Activated T-helper 1 cell treated with anti-CD3 and anti-CD28 coated beads, Interleukin-12 subunit alpha, Interleukin-12 subunit beta, Interleukin-2, Interleukin-4 antibody, amounts not matched to agents 30 ng/mL and 10 ng/mL and 1 ng/mL, durations not matched to agents 14 hours and 24 hours and 36 hours (primary cell): ENCODE measurements at places on chromosomes 2 and 18. TPM values are rescaled to one million over a fixed set of nuclear protein-coding genes. Genes with fewer than 3 reads are reported as not detected.
A peak's percentile ranks its signal among the peaks of the same experiment; 100 is the strongest.

- DNase-seq = no peak
These were observed 185.8 kb upstream of the PIK3C3 start for GRCh38 chr18:41769265-41769664.

The CDH2 gene
- total RNA-seq = 0.10 and 0.16 TPM in 2 replicates

The IL1A gene
- total RNA-seq = 7.5 and 7.8 TPM in 2 replicates

The CRYGD gene
- not detected in 2 replicates for total RNA-seq

The CHMP3 gene
- total RNA-seq = 27.7 and 27.9 TPM in 2 replicates

The CDH19 gene
- not detected in 2 replicates for total RNA-seq

The FKBP7 gene
- 2.9 and 4.5 TPM in 2 replicates for total RNA-seq

- DNase-seq = no peak
These were observed 565.5 kb downstream of the CCDC85A start for GRCh38 chr2:56749152-56749752.

DNA sequence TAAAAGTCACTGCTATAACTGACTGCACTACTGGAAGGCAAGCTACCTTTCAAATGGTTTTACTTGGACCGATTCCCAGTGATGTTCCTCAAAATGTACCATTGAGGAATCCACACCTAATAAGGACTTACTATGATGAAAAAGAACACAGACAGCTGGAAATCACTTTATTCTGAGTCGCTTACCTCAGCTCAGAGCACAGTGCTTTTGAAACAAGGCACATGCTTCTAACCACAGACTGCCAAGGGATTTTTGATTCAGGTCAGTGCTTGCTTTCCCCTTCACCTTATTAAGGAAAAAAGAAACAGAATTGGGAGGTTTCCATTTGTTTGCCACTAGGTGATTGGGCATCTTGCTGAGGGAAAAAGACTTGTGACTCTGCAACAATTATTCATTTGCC, 707.5 kb upstream of the FSHR start:
- no peak for DNase-seq

The TMEFF2 gene
- total RNA-seq = not detected in 2 replicates

DNA sequence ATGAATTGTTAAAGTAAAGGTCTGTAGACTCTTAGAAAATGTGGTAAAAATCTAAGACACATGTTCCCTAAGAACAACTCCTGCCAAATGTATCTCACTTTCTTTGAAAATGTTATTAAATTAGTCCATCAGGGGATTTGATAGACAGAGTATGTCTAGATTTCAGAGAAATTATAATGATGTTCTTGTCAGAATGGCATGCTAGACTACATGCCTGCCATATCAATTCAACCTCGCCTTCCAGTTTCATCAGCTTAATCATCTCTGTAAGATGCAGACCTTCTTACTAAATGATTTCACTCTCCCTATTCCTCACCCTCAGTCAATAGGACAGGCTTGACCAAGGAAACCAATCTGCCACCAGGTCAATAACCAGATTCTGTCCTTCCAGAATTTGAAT, 368.4 kb downstream of the TXNL1 start:
- no peak for DNase-seq

GRCh38 chr2:46392561-46393346, 86.6 kb upstream of the TMEM247 start:
- DNase-seq = no peak

- DNase-seq = no peak
These were observed 784.8 kb upstream of the KLHL29 start for GRCh38 chr2:22600156-22600555.

GRCh38 chr2:25559148-25559547, 114.2 kb downstream of the DTNB start:
- DNase-seq = no peak

DNA sequence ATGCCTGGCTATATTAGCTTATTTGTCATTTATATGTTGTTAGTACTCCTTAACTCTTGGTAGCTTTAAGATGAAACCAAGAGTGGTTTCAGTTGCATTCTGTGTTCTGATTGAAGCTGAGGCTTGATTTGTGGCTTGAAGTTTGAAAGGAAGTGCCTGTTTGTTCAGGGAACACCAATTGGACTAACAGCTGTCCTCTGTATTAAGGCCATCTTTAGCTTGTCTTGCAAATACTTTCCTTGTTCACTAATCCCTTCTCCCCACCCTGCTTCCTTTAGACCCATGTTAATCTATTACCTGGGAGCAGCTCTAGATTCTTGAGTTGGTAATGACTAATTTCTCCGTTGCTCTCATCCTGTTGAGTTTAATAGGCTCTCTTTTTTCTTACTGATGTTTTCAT, 13.4 kb downstream of the ITGA6 start:
- DNase-seq = no peak

The XPO1 gene
- 213 and 215 TPM in 2 replicates for total RNA-seq

- DNase-seq = no peak
These were observed 82.6 kb downstream of the ZNF532 start for GRCh38 chr18:58947136-58947732.

DNA sequence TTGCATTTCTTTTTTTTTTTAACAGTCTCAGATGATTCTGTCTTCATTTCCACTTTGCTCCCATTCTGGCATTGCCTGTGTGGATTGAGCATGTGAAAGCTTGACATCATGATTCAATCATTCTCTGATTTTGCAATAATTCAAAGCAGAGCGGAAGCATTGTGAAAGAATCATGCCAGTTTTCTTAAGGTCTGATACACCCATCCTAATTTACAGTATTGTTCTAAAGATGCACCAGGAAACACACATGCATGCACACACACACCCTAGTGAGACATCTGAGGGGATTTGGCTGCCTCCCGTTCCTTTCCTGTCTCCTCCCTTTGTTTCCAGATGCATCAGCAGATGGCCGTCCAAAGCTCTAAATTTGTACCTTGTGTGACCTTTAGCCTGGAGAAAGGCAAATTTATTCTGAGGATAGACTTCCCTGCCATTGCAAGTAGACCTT, 97.3 kb downstream of the FMNL2 start:
- DNase-seq = no peak

GRCh38 chr2:231939022-231939421, 12.8 kb upstream of the NPPC start:
- DNase-seq = no peak

GRCh38 chr18:73381699-73382036, 513.9 kb upstream of the NETO1 start:
- no peak for DNase-seq

GRCh38 chr2:70974592-70974991, 3.8 kb upstream of the ANKRD53 start:
- no peak for DNase-seq

The MARCHF4 gene
- not detected in 2 replicates for total RNA-seq

- no peak for DNase-seq
These were observed 66.3 kb downstream of the SP110 start for GRCh38 chr2:230153390-230153976.

DNA sequence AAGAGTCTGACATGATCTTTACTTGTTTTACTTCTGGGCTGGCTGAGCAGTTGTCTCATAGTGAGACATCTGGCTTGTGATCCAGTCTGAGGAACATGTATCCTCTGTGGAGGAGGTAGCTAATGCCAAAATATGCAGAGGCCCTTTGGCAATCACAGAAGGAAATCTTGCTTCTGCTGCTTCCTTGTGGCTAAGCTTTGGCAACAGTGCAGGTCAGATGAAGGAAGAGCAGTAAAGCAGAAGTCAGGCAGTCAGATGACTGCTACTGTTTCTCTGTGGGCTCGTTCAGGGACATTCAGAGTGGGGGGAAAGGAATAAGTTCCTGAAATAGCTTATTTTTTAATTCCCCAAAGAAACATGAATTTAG, 22.3 kb downstream of the DOK1 start:
- no peak for DNase-seq

- DNase-seq = no peak
These were observed 16.8 kb downstream of the ASXL3 start for GRCh38 chr18:33594799-33595198.

The CROCC2 gene
- not detected in 2 replicates for total RNA-seq

GRCh38 chr2:149731079-149731478, 143.5 kb upstream of the MMADHC start:
- no peak for DNase-seq

The EFR3B gene
- 0.21 and 0.22 TPM in 2 replicates for total RNA-seq

- DNase-seq = no peak
These were observed 15.3 kb downstream of the PMS1 start for GRCh38 chr2:189799531-189799930.

The LRP2 gene
- 0.05 and 0.17 TPM in 2 replicates for total RNA-seq

The RNF125 gene
- 32.2 and 34.6 TPM in 2 replicates for total RNA-seq

DNA sequence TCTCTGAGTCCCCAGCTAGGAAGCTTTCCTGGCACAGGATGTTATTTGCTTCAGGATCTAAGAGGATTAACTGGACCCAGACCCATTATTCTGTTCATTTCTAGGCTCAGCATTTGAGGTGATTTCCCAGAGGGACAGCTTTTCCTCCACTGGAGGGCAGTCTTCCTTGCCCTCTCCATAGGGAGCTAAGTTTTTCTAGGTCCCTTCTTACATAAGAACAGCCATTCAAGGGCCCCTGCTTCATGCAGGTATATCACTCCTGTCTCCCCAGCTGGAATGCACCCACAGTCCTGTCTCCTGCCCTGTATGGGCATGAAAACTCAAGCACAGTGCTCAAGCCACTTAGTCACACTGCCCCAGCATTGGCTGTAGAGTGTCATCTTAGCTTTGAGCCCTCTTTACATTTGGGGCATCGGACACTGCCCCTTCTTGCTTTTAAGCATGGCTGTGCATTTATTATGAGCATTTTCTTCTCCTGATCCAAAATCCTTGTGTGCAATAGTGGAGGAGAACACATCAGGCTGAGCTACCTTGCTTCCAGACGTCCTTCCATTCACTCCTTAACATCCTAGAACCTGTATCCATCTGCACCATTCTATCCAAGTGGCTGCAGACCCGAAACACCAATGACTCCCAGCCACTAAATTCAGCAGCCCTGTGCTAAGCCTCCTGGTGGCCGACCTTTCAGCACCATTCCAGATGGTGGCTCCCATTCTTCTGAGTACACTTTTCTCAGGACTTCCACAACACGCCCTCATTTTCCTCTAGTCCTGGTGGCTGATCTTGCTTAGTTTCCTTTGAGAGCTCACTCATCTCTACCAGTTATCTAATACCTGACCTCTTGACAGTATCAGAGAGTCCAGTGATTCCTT, 80.0 kb downstream of the COPS8 start:
- DNase-seq = no peak

The SH3RF3 gene
- 0.39 and 0.54 TPM in 2 replicates for total RNA-seq

The KCNJ3 gene
- total RNA-seq = not detected in 2 replicates

GRCh38 chr2:84209941-84210340, 249.1 kb downstream of the SUCLG1 start:
- DNase-seq = no peak

DNA sequence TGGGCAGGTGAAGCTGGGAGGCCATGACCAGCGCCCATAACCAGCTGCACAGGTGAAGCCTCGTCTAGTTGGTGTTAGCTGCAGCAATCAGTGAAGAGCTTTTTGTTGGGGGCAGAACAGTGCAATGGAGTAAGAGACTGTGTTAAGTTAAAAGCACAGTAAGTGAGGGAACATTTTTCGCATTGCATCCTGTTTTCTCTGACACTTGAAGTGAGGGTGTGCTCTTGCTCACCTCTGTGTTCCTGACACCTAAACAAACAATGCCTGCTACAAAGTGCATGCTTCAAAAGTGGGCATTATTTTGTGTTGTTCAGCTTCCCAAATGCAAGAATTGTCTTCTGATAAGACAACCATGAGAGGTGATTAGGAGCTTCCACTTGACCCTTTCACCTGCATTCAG, 324.0 kb upstream of the ACVR2A start:
- no peak for DNase-seq

The SCN3A gene
- not detected in 2 replicates for total RNA-seq

- DNase-seq = peak; percentile 38
These were observed 208.8 kb downstream of the CCDC178 start for GRCh38 chr18:33231474-33232317.

DNA sequence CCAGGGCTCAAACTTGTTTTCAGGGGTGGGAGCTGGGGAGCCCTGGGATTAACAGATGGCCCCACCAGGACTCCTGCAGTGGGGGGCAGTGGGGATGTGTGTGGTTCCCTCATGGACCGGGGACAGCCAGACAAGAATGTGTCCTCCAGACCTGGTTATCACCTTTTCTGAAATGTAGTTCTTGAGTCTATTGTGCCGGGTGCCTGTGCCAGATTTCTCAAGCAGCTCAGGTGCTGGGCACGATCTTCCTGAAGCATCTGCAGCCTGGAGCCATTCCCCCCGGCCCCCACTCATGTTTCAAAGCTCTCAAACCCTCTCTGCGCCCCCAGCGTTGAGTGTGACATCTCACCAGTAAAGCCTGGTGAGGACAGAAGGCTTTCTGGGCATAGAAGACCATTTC, 48.4 kb upstream of the HAAO start:
- no peak for DNase-seq

DNA sequence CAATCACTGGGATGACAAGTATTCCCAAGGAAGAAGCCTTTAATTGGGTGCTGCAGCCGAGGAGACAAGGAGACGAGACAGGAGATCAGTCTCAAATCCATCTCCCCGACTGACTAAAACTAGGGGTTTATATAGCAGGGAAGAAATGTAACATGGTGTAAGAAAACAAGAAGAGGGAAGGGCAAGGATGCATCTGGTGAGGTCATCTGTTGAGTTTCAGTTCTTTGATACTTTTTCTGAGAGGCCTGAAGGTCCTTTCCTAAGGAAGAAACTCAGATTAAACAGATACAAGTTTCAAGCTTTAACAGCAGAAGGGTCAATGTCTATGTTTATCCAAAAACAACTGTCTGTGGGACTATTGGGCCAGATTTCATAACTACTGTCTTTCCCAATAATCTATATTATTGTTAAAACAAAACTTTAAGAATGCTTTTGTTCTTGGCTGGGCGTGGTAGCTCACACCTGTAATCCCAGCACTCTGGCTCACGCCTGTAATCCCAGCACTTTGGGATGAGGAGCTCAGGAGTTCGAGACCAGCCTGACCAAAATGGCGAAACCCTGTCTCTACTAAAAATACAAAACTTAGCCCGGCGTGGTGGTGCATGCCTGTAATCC, 2.5 kb upstream of the PDCL3 start:
- DNase-seq = no peak

DNA sequence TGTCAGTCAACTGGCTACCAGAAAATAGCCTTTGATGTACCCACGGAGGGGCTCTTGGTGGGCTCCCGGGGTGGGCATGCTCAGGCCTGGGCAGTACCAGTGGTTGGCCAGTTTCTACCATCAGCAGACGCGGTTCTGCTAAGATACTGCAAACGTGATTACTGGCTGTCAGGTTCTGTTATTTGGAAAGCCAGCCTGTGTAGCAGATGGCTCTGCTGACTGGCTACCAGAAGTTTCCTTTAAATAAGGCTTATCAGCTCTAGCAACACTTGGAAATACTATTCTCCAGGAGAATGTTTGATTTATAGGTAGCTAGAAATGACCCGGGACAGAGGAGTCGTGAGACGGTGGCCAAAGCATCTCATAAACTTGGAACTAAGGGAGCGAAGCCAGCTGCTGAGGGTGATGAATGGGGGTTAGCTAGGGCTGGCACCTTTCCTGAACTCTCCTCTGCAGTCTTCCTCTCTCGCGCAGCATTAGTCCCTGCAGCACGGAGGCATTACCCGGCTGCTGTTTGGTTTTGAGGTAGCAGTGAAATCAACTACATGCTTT, 171.9 kb downstream of the AGAP1 start:
- no peak for DNase-seq
